ENCODE measurements at places on chromosomes 7 and 10. TPM values are rescaled to one million over a fixed set of nuclear protein-coding genes. Genes with fewer than 3 reads are reported as not detected.

PAX2 gene
- not detected for total RNA-seq

GRCh38 chr7:18770154-18770811 lies 274.7 kb downstream of the HDAC9 start:
- DNase-seq, result no peak

DNA sequence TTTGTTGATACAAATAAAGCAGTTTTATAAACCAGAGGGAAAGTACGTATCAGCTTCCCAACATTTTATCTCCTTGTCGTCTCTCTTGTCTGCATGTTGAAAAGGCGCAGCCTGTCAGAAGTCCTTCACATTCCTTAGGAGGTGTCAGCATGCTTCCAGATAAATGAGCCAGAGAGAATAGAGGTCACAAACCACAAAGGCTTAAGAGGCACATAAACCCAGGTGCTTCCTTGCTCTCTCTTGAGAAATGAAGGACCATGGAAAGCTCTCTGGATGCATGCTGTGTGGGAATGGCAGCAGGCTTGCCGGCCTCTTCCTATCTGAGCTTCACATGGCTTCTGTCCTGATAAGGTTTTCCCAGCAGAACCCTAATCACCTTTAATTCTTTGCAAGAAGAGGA lies 448.5 kb downstream of the XPNPEP1 start:
- no peak for DNase-seq

- DNase-seq, result no peak
These were observed 78.6 kb upstream of the GLCCI1 start for GRCh38 chr7:7889791-7890568.

DNA sequence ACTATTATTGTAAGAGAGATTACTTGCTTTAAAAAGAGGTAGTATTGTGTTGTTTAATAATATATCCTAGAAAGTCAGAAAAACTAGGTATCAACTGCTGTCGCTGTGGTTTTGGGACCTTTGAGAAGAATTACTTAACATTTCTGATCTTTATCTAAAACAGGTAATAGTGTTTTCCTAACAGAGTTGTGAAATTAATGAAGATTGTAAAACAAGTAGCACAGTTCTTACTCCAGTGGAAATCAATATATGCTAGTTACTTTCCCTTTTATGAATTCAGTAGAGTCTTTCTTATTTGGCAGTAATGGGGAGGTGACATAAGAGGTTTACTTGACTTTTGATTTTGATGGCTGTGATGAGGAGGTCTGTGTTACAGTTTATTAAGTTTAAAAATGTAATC lies 58.1 kb downstream of the KIF20B start:
- DNase-seq, result no peak

DNA sequence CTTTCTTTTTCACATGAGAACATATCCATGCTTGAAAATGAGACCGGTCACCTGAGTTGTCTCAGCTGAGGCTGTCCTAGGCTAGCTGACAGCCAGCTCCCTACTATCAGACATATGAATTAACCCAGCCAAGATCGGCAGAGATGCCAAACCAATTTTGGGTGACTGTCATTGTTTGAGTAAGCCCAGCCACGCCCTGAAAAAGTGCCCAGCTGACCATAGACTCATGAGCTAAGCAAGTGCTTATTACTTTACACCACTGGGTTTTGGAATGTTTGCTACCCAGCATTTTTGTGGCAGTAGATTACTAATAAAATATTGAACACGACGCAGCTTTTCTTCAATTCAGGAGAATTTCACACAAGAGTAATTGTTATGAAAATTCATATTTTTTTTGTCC lies 265.2 kb upstream of the LYZL1 start:
- no peak for DNase-seq

GRCh38 chr10:10498781-10499180 lies 518.9 kb upstream of the CELF2 start:
- no peak for DNase-seq

DNA sequence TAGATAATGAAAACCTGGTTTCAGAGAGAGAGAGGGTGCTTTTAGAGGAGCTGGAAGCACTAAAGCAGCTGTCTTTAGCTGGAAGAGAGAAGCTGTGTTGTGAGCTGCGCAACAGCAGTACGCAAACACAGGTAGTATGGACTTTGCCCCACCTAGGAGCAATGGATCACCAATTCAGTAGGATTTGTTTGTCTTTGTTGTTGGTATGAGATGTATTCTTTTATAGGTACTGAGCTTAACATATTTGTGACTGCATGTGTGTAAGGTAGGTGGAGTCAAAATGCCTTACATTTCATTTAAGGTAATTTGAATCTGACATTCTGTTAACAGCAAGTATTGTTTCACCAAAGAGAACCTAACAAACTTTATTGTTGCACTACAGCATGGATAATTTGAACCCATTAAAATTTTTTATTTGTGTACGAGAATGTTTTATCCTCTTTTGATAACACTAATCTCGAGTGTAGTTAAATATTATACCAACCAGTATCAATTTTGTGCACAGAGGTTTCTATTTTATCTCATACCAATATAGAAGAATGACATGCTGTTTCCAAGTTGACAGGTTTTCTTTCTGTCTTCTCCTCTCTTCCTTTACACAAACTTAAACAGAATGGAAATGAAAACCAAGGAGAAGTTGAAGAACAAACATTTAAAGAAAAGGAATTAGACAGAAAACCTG lies 92.1 kb downstream of the CYP51A1 start:
- DNase-seq, result no peak
